ENCODE measurements at places on chromosomes 6 and 20.
A peak's percentile ranks its signal among the peaks of the same experiment; 100 is the strongest.

- DNase-seq = no peak
These were observed 106.4 kb upstream of the FOXO3 start for GRCh38 chr6:108454356-108454755.

GRCh38 chr20:13648291-13649228, 9.8 kb upstream of the TASP1 start:
- no peak for DNase-seq

GRCh38 chr20:1324598-1325172, 4.3 kb downstream of the SDCBP2 start:
- DNase-seq = peak; percentile 58

GRCh38 chr20:63941282-63942081, 14.7 kb downstream of the UCKL1 start:
- DNase-seq = peak; percentile 87

DNA sequence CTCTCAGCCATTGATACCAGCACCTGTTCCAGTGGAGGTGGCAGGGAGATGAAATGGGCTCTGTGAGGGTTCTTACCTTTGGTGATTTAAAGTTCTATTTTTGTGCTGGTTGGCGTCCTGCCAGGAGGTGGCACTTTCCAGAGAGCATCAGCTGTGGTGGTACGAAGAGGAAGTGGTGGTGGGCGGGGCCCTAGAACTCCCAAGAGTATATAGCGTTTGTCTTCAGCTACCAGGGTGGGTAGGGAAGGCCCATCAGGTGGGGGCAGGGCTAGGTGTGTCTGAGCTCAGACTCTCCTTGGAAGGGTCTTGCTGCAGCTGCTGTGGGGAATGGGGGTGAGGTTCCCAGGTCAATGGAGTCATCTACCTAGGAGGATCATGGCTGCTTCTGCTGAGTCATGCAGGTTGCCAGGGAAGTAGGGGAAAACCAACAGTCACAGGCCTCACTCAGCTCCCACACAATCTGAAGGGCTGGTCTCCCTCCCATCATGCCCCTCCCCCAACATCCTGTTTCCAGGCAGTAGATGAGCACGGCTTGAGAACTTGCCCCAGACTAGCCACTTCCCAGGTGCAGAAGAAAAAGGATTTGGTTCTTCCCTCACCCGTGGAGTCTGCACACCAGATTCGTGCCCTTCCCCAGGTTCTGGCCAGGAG, 46.6 kb downstream of the MOXD1 start:
- no peak for DNase-seq

DNA sequence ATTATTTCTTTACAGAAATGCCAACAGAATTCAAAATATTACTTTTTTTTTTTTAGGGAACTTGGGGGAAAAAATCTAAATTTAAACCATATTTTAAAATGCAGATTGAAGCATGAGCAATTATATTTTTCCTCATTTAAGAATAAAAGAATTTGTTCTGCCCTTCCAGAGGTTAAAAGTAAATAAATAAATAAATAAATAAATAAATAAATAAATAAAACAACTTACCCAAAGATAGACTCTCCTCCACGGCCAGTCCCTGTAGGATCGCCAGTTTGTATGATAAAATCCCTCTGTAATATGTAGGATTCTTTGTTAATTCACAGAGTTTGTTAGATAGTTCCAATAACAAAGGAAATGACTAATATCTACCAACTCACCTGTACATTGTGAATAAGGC, 4.7 kb downstream of the PPIL4 start:
- DNase-seq = no peak

DNA sequence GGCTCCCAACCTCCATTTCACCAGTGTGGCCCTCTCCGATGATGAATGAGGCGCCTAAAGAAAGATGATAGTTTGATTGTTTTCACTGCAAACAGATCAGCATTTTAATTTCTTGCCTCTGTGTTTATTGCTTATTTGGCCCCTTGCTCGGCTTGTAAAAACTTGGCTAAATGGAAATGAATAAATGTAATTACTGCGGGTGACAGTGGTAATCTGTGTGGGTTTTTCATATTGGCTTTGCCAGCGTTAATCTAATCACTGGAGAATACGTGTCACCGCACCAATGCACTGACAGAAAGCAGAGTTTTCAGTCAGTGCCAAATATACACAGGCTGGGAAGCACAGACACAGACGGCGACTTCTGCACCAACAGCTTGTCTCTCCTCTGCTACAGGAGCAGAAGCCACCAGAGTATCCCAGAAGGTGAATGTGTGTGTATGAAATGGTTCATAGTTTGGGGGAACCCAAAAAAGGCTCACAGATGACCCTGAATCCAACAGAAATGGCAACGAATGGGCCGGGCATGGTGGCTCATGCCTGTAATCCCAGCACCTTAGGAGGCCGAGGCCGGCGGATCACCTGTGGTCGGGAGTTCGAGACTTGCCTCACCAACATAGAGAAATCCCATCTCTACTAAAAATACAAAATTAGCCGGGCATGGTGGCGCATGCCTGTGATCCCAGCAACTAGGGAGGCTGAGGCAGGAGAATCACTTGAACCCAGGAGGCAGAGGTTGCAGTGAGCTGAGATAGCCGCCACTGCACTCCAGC, 534.0 kb downstream of the PKHD1 start:
- no peak for DNase-seq

- no peak for DNase-seq
These were observed 122.2 kb downstream of the ANKRD60 start for GRCh38 chr20:58106143-58106750.

DNA sequence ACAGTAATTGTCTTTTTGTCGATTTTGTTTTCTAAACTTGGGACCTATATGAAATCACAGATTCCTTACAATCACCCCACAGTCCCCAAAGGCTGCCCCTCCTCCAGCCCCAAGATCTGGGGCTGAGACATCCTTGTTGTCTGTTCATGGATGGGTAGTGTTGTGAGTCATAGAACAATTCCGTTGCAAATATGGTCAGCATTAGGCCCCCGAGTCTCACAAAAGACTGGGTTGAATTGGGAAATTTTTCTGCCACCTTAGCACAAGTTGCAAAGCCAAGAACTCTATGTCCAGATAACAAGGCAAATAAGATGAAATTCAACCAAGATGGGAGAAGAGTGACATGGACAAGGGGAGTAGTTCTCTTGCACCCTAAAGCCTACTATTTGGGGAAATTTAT, 10.5 kb upstream of the TAB2 start:
- no peak for DNase-seq

DNA sequence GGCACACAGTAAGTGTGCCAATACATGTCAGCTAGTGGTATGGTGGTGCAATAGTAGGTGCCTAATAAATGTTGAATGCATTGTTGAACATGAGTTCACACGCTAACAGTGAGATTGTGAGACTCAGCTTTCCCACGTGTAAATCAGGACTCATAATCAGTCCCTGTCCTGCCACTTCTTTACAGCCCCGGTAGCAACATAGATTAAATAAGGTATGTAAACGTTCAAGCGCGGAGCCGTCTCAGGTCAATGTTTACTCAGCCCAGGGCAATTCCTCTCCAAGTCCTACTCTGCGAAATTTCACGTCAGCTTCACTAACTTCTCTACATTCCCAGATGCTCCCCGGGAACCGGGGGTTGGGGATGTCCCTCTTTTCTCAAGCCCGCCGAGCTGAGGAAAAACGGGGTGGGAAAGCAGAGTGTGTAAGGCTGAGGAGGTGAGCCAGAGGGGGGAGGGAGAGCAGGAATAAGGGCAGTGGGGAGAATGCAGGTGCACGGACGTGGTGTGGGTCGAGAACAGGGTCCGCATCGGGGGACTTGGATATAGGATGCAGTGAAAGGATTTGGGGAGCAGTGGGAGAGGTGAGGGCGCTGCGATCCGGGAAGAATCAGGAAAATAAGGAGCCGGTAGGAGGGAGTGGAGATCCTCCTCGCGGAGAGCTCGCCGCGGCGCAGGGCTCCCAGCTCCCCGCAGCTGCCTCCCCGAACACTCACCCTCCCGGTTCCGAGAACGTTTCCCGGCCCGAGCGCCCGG, 544 bp upstream of the TP53INP2 start:
- no peak for DNase-seq

DNA sequence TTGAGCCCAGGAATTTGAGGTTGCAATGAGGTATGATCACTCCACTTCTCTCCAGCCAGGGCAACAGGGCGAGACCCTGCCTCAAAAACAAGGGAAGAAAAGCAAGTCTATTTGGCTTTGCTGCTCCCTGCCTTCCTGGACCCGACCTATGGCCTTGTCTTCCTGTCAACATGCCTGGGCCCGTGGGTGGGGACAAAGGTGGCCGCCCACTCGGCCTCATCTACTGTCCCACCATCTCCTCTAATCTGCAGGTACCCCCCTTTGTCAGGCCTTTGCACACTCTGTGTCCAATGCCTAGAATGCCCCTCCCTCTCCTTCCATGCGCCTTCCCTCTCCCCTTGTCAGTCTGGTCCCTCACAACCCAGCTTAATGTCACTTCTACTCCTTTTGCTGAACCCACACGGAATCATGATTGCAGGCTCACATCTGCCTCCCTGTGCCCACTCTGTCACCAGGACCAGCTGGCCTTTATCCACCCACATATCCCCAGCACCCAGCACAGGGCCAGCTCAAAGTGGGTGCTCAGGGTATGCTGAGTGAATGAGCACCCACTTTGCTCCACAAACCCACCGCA, 40.3 kb downstream of the MDFI start:
- no peak for DNase-seq

GRCh38 chr6:159578629-159579028, 114.4 kb downstream of the SOD2 start:
- no peak for DNase-seq

DNA sequence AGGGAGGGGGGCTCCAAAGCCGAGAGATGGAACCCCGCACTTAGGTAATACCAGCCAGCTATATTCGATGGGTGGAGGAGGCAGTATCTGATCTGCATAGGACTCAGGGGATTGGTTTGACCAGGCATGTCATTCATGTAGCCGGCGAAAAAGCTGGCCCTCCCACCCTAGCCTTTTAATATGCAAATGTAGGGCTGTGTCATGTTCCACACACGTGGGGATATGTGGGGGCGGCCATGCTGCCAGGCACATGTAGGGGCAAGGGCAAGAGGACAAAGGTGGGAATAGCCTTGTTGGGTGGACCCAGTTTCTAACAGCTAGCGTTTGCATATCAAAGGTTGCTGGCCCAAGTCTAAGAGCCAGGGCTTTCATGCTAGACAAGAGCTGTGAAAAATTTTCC, 39.1 kb upstream of the DDR1 start:
- DNase-seq = no peak

- DNase-seq = no peak
These were observed 159.7 kb upstream of the ZNF337 start for GRCh38 chr20:25856256-25856884.

- DNase-seq = no peak
These were observed 309.2 kb downstream of the CDC5L start for GRCh38 chr6:44696686-44697085.

GRCh38 chr6:90336388-90336947, 39.8 kb upstream of the BACH2 start:
- no peak for DNase-seq

DNA sequence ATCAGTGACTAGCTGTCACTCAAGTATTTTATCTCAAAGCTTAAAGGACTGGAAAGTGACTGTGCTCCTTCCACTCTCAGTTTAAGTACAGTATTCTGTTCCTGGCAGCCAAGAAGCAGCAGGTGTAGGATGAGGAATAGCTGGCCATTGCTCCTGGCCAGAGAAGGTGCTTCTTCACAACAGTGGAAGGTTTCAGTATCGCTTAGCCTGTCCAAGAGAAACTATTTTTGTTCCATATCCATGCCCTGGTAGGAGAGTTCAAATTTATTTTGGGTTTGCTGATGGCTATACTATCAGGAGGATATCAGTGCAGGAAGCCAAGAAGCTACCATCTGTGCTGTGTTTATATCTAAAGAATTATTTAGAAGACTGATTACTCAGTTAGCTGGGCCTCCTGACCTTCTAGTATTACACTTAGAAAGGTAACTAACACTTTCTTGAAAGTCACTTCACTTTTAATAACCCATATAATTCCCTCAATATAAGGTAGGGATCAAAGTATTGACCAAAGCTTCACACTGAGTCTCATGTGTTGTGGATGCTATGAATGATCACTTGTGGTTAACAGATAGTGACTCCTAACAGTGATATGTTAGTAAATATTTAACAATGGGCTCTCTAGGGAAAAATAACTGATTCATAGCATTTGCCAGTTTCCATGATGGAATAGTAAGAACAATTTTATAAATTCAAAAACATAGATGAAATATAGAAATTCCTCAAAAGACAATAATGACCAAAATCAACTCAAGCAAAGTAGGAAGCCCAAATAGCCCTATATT, 99.9 kb downstream of the AIG1 start:
- DNase-seq = no peak

- no peak for DNase-seq
These were observed 203.4 kb upstream of the STXBP5 start for GRCh38 chr6:147000545-147001488.

DNA sequence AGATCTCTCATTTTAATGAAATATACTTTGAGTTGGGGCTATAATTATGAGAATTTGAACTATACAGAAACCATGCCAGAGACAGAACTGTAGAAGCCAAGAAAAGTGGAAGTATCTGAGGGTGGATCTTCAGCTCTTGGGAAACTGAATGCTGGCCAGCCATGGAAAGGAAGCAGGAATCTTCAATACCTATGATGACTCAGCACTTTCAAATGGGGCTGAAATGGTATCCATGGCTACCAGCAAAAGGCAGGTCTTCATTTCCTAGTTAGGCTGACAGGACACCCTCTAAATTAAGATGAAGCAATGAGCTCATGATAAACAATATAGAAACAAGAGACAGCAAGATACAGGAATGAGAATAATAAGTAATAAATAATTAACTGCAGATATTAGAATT, 171.3 kb downstream of the COL21A1 start:
- no peak for DNase-seq

DNA sequence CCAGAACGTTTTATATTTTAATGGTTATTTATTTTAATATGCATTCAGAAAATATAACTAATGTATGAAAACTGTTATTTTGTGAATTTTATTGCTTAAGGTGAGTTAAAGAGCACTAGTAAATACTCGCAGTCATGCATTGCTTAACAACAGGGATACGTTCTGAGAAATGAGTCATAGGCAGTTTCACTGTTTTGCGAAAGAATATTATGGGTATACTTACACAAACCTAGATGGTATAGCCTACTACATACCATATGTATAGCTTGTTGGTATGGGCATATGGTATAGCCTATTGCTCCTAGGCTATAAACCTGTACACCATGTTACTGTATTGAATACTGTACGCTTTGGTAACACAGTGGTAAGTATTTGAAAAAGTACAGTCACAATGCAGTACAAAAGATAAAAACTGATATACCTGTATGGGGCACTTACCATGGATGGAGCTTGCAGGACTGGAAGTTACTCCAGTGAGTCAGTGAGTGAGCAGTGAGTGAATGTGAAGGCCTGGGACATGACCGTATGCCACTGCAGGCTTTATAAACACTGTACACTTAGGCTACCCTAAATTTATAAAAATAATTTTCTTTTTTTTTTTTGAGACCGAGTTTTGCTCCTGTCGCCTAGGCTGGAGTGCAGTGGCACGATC, 38.5 kb downstream of the ARFGEF2 start:
- DNase-seq = no peak
